ENCODE measurements at places on chromosomes 3 and 15.
A peak's percentile ranks its signal among the peaks of the same experiment; 100 is the strongest.

DNA sequence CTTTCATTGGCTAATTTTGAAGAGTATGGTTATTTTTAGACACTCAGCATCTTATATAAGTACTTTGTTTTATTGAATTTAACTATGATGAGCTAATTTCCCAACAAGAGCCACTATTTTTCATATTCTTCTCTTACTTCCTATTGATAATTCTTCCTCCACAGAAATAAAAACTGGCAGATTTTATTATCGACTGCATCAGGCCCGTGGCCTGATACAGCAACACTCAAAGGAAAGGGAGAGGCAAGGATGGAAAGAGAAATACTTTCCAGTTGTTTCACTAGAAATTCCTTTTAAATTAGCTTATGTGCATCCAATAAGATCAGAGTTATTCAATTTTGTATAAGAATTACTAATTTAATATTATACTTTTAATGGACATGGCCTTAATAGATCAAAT lies 886.3 kb downstream of the ROBO1 start:
- no peak for DNase-seq

GRCh38 chr15:45116006-45116481 lies 1.9 kb downstream of the DUOXA2 start:
- no peak for DNase-seq

GRCh38 chr3:142285083-142285517 lies 59.7 kb upstream of the GK5 start:
- DNase-seq = no peak

GRCh38 chr3:47542471-47543173 lies 29.1 kb upstream of the ELP6 start:
- DNase-seq = no peak

DNA sequence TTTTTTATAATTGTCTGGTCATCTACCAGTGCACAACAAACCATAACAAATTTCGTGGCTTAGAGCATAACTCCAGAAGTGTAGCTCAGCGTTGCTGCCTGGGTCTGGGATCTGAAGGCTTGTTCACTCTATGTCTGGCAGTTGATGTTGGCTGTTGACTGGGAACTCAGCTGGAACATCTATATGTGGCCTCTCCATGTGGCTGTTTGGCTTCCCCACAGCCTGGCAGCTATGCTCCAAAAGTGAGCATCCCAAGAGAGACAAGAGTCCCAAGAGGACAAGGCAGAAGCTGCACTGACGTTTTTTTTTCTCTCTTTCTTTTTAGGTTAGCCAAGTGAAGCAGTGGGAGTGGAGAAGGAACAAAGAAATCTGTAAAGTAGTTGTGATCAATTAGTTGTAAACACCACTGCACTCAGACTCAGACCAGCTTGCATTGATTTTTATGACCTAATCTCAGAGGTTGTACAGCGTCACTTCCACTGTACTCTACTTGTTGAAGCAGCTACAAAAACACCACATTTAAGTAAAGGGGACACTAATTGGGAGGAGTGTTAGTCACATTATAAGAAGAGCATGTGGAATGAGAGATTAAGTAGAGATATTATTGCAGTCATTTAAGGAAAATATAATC lies 2.5 kb upstream of the GPR176 start:
- DNase-seq = no peak

DNA sequence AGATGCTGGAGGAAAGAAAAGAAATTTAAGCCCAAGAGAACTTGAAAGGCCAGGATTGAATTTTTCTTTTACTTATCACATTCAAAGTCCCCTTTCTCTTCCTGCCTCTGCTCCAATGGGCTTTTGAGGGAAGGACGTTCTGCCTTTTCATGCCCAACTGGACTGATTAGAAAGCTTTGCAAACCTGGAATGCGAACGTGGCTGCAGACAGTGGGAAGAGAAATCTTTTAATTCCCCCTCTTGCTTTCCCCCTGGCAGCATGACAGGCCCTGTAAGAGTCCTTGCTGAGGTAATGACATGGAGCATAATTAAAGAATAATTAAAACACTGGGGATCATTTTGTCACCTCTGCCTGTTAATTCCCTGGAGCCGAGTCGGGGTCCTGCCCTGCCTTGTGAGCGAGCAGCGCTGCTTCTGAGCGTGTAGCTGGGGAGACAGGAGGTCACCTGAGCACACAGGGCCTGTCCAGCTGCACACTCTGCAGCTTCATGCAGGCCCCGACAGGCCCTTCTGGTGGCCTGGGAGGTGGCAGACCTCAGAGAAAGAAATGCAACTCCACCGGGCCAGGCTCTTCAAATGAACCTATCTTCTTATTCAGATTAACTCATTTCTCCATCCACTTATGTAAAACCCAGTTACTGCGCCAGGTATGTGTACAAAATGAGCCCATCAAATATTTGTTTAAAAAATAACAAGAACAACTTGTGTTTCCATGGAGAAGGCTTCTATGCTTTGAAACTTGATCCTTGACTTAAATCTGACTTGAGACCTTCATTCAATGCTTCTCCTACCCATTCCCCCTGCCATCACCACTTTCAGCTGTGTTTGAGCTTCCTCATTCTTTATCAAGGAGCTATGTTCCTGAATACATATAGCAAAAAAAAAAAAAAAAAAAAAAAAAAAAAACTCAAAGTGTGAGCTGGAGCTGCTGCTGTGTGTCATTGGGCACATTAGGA lies 628.2 kb upstream of the CFAP20DC start:
- DNase-seq = no peak

DNA sequence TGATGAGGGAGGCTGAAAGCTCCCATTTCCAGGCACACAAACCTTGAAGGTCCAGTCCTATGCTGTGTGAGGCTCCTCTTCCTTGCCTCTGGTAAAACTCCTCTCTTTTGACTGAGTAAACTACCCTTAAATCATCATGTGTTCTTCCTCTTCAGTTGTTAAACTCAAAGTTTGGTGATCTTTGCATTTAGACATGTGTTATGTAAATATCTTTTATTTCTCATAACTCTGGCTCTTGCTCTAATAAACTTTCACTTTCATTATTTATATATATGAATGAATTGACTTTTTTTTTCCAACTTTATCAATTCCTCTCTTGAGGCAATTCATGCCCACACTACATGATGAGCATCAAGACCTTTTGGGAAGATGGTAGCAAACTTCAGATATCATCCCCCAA lies 26.6 kb downstream of the SUCNR1 start:
- DNase-seq = no peak

DNA sequence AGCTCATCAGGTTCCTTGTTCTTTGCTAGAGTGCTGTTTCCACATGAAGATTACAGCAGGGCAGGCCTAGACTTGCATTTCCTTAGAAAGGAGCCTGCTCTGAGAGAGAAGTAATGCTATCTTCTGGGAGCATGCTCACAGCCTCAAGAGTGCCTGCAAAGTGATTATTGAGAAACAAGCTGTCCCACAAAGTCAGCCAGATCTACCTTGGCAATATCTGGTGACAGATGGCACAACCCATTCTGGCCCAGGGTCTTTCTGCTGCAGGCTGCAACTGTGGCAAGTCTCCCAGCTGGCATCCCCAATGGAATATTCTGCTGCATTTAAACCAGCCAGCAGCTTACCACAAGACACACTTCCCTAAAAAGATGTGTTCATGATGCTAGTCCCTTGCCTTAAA lies 29.3 kb downstream of the MTMR10 start:
- no peak for DNase-seq

- no peak for DNase-seq
Measured at GRCh38 chr3:170866499-170866898, 3.5 kb downstream of the RPL22L1 start.

DNA sequence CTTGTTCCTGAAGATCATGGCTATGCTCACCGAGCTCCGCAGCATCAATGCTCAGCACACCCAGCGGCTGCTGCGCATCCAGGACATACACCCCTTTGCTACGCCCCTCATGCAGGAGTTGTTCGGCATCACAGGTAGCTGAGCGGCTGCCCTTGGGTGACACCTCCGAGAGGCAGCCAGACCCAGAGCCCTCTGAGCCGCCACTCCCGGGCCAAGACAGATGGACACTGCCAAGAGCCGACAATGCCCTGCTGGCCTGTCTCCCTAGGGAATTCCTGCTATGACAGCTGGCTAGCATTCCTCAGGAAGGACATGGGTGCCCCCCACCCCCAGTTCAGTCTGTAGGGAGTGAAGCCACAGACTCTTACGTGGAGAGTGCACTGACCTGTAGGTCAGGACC lies 35.2 kb downstream of the NR1I2 start:
- no peak for DNase-seq

- DNase-seq = no peak
Measured at GRCh38 chr3:53833700-53834099, 12.5 kb downstream of the CHDH start.

- no peak for DNase-seq
Measured at GRCh38 chr3:107600780-107601179, 78.0 kb downstream of the BBX start.

GRCh38 chr15:78993931-78994530 lies 49.2 kb upstream of the CTSH start:
- no peak for DNase-seq

GRCh38 chr15:72790302-72790910 lies 6.8 kb upstream of the ADPGK start:
- no peak for DNase-seq

- no peak for DNase-seq
Measured at GRCh38 chr15:74041777-74042435, 40.4 kb downstream of the GOLGA6A start.

DNA sequence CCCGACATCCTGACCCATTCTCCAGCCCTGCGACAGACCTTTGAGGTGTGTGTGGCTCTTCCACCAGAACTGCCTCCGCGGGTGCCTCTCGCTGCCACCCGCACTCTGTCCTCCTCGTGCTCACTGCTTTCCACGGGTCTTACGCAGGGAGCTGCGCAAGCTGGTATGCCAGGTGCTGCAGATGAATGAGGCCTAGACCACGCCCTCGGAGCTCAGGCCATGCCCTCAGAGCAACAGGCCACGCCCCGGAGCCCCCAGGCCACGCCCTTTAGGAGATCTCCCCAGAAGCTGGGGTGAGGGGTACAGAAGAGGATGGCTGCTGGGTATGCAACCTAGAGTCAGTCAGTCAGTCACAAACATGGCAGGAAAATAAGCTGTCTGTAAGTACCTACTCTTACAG lies 300.3 kb downstream of the GABRG3 start:
- no peak for DNase-seq

- peak; percentile 43 for DNase-seq
Measured at GRCh38 chr3:98333989-98334606, 19.6 kb upstream of the OR5K4 start.

DNA sequence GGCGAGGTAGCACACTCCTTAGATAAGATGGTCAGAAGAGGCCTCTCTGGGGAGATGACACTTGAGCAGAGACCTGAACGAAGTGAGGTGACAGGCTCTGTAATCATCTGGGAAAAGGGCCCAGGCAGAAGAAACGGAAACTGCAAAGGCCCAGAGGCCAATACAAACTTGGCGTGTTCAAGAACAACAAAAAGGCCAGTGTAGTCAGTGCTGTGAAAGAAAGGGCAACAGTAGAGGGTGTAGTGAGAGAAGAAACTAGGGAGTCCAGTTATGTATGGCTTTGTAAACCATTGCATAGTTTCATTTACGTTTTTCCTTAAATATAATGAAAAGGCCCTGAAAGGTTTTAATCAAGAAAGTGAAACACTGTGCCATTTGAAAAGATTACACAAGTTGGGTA lies 31.8 kb downstream of the PLD1 start:
- DNase-seq = no peak

GRCh38 chr3:174441588-174442301 lies 417.4 kb upstream of the NAALADL2 start:
- no peak for DNase-seq

GRCh38 chr3:66980791-66981190 lies 17.3 kb upstream of the KBTBD8 start:
- no peak for DNase-seq

DNA sequence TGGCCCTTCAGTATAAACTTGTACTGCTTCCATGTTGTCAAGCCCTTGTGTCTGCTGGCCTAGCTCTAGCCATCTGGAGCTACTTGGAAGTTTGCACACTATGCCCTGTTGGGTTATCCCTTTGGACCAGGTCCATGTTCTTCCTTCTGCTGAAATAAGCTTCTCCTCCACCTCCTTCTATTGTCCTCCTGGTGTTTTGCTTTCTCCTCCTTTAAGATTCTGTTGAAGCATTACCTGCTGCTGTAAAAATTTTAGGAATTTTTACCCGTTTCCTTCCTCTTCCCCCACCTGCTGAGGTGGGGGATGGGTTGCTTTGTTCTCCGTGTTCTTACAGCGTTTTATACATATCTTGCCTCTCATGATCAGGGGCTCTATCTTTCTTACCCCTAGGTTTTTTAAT lies 51.7 kb downstream of the SH3GL3 start:
- no peak for DNase-seq

- DNase-seq = no peak
Measured at GRCh38 chr3:170259907-170260306, 37.7 kb downstream of the PRKCI start.

DNA sequence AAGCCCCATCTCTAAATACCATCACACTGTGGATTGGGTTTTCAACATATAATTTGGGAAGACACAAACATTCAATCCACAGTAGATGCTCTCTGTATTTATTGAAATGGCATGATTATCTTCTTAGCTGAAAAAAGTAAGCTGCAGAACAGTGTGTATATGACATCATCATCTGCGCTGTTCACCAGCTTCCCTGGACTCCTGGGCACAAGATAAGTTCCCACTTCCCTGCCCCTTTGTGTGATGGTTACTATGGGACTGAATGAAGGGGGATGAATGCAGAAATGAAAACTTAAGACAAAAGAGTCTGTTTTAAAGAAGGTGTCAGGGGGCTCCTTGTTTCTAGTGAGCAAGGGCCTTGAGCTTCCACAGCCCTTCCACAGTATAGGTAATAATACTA lies 20.0 kb upstream of the GPD1L start:
- no peak for DNase-seq

- no peak for DNase-seq
Measured at GRCh38 chr3:160105907-160106584, 117.4 kb downstream of the IL12A start.

GRCh38 chr3:114217266-114217665 lies 20.1 kb downstream of the ZNF80 start:
- DNase-seq = no peak

GRCh38 chr3:175077216-175077615 lies 218.1 kb downstream of the NAALADL2 start:
- no peak for DNase-seq

DNA sequence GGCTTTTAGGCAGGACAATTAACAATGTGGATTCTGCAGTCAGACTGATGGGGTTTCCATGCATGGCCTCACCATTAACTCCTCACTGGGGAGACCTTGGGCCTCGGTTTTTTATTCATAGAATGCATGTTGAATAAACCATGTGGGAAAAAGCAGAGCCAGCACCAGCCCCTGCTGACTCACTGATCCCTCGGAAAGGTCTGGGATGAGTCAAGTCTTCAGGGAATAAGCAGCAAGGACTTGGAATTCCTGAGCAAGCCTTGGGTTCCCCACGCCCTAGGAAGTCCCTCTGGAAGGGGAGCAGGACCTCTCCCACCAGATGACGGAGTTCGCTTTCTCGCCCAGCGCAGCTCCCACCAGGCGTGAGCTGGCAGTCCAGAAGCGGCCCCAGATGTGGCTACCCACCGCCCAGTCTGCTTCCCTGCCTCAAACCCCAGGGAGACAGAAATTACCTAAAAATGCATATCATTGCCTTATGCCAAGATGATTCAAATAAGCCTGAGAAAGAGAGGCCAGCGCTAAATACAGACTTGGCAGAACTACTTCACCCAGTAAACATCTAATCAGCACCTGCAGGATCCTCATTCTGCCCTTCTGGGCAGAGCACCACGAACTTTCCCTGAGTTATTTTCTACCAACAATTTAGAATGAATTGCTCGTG lies 45.4 kb downstream of the BTD start:
- peak; percentile 88 for DNase-seq

All from HCT116 (cell line).